Effector memory CD4-positive, alpha-beta T cell (primary cell): ENCODE measurements at places on chromosomes 7 and 10.

- DNase-seq = no peak
These were observed 92.6 kb upstream of the NPY start for GRCh38 chr7:24191362-24191761.

GRCh38 chr7:150515248-150516147, 826 bp downstream of the GIMAP7 start:
- no peak for DNase-seq

DNA sequence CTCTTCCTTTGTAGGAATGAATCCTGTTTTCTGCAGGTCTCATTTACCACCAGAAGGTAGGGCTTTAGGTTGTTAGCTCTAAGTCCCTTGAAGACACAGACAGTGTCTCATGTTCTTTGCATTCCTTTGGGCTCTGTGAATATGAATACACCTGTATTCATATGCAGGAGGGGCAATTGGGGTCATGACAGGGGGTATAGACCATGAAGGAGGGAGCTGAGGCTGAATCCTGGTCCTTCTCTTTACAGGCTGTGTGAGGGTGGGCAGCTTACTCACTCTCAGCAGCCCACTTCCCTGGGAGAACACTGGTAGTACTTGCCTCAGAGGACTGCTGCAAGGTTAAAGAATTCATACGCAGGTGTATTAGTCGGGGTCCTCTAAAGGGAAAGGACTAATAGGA, 267.2 kb upstream of the MGMT start:
- no peak for DNase-seq

DNA sequence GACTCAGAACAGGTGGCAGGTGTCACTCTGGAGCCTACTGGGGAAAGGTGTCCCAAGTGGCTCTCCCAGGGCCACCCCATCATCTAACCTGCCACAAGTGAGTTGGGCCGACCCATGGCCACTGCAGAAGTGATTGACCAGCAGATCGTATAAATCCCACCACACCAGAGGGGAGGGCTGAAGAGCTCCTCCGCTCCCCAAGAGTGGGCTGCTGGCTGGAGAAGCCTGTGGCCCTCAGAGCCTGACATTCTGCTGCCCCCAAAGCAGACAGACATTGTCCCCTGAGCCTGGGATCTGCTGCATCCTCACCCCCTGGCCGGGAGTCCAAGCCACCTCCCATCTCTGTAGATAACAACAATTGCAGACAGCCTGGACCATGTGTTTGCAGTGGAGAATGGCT, 36.7 kb downstream of the ANXA8 start:
- no peak for DNase-seq

DNA sequence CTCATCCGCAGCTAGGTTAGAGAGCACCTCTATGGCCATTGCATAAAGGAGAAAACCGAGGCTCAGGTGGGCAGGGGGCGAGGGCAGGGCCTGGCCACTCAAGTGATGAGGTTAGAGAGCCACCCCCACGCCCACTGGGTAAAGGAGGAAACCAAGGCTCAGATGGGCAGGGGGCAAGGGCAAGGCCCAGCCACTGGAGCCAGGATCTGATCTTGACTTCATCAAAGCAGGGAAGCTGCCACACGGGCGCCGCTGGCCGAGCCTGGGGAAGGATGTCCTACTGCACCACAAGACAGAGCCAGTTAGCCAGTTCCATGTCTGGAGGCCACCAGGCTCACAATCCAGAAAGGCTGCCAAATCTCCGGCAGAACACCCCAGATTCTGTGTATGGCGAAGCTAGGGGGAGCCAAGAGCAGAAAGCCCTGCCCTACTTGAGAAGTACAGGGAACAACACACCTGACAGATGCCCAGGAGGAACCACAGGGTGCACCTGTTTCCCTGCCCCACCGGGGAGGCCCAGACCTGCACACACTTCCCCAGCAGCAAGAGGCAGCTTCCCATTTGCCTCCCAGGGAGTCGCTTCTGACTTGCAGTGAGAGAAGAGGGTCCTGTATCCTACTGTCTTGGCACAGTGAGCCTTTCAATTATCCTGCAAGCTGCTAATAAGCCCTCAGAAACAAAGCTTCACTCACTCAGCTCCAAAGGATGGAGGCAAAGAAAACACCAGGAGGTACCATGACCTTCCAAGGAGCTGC, 101.9 kb downstream of the TNS3 start:
- DNase-seq = no peak

GRCh38 chr7:29469281-29469680, 94.4 kb upstream of the PRR15 start:
- no peak for DNase-seq

DNA sequence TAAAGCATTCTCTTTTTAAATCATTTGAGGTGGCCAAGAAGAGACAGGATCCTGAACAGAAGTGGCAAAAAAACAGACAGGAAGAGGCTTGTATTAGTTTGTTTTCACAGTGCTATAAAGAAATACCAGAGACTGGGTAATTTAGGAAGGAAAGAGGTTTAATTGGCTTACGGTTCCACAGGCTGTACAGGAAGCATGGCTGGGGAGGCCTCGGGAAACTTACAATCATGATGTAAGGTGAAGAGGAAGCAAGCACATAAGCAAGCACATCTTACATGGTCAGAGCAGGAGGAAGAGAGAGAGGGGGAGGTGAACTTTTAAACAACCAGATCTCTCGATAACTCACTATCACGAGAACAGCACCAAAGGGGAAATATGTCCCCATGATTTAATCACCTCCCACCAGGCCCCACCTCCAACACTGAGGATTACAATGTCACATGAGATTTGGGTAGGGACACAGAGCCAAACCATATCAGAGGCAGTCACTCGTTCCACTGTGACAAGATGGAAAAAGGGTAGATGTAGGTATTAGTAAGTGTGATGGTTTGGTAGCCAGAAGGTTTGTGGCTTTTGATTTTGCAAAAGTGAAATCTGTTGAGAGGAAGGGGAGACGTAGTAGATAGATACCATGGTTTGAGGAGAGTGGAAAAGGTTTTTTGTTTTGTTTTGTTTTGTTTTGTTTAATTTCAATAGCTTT, 5.1 kb downstream of the MSRB2 start:
- DNase-seq = no peak

- DNase-seq = no peak
These were observed 2.0 kb downstream of the KAZALD1 start for GRCh38 chr10:101063548-101064414.

DNA sequence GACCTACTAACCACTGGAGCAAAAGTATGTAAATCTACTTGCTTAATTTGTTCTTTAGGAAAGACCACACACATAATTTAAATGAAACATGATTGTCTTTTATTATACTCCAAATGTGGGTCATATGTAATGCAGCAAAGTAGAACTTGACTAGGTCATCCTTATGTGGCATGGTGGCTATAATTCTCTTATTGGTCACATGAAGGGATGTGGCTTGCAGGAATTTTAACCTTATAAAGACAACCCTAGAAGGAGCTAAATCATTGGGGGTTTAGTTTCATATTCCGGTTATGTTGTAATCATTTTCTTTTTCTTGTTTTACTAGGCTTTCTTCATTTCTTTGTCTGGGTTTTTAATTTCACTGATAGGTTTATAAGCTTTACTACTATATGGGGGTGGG, 93.9 kb downstream of the SEPTIN7 start:
- DNase-seq = no peak

DNA sequence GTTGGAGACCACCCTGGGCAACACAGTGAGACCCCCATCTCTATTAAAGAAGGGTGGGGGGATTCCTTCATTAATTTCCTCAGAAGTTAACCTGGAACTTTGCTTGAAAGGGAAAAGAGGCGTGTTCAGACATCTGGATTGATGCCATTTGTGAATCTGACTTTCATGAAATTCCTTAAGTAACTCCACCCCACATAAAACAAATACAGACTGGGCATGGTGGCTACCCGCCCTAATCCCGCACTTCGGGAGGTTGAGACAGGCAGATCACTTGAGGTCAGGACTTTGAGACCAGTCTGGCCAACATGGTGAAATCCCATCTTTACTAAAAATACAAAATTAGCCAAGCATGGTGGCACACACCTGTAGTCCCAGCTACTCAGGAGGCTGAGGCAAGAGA, 75.0 kb downstream of the EEPD1 start:
- DNase-seq = no peak

- DNase-seq = no peak
These were observed 39.4 kb upstream of the NPFFR1 start for GRCh38 chr10:70323138-70323696.

- DNase-seq = no peak
These were observed 99.6 kb upstream of the KMT2E start for GRCh38 chr7:104914421-104914820.

GRCh38 chr7:884191-885003, 8.0 kb downstream of the GET4 start:
- no peak for DNase-seq

DNA sequence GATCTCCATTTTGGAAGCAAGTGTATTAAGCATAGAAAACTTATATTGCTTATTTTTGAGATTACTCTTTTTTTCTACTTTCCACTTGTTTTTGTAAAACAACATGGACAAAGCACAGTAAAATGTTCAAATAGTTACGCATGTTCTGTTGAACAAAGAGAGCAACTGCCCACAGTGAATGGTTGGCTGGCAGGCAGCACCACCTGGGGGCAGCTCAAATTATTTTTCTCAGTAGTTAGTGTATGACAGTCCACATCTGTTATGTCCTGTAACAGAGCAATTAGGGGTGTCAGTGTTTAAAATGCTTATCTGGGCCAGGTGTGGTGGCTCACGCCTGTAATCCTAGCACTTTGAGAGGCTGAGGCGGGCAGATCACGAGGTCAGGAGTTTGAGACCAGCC, 46.1 kb upstream of the CACUL1 start:
- DNase-seq = no peak

DNA sequence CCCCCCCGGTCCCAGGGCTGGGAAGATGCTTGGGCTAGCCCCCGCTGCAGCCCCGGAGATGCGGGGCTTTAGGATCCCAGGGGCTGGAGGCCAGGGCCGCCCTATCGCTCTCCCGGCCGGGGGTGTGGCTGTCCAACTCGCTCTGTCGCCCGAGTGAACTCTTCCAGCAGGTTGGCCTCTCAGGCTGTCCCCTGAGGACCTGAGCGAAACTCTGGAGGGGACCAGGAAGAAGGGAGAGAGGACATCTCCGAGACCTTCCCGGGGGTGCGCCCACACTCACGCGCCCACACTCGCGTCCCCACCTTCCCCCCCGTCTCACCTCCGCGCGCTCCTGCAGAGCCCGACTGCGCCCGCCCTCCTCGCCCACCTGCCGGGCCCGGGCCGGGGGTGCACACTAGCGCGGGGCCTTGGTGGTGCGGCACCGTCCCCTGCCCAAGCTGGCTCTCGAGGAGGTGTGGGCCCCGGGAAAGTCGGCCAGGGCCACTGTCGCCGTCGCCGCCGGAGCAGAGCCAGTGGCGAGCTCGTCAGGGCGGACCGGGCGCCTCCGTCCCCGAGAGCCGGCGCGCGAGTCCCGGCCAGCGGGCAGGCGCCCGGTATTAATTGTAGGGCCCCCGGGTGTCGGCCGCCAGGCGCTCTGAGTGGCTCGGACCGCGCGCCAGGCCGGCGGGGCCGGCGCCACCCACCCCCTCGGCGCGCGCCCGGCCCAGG, 101.7 kb upstream of the SVIL start:
- no peak for DNase-seq

DNA sequence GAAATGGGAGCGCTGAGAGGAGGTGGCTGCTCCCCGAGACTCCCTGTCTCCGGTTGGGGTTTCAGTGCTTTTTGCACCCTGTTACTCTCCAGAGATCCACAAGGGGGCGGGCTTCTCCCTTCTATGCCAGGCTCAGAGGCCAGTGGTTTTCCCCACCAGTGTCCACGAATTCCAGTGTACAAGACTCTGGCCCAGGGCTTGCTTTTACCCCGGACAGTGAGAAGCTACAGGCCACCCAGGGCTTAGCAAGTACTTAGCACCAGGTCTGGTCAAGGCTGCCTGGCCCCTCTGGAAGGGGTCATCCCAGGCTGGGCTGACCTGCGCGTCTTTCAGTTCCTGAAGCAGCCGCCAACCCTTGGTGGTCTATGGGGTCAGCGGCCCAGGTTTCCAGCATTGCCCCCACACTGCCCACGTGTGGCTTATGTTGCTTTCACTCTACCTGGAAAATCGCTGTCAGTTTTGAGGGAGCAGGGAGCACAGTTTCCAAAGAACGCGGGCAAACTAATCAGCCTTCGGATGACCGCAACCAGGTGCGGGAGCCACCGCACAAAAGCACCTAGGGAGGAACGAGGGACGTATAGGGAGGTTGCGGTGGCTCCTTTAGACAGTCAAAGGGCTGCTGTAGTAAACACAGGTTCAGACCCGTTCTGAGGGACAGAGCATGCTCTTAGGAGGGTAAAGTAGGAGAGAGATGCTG, 6.8 kb downstream of the CYP26A1 start:
- peak; percentile 26 for DNase-seq

- DNase-seq = no peak
These were observed 61.7 kb downstream of the PRPF18 start for GRCh38 chr10:13648425-13648824.

DNA sequence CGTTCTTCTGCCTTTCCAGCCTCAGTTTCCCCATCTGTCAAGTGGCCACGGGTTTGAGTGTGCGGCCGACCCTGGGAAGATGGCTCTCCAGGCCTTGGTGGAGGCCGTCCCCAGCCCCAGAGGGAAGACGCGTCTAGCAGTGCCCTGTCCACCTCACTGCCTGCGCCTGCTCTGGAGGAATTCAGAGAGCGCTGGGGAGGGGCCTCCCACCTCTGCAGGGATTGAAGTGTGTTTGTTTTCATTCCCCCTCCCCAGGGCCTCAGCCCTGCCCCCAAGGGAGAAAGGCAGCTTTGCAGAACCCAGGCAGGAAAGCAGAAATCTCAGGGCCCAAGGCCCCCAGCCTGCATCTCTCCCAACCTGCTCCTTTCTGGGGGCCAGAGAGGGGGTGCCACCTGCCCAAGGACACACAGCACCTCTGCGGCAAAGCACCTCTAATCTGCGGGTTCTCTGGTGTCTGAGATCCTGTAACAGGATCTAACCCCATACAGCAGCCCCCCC, 91.0 kb downstream of the MICALL2 start:
- DNase-seq = no peak

DNA sequence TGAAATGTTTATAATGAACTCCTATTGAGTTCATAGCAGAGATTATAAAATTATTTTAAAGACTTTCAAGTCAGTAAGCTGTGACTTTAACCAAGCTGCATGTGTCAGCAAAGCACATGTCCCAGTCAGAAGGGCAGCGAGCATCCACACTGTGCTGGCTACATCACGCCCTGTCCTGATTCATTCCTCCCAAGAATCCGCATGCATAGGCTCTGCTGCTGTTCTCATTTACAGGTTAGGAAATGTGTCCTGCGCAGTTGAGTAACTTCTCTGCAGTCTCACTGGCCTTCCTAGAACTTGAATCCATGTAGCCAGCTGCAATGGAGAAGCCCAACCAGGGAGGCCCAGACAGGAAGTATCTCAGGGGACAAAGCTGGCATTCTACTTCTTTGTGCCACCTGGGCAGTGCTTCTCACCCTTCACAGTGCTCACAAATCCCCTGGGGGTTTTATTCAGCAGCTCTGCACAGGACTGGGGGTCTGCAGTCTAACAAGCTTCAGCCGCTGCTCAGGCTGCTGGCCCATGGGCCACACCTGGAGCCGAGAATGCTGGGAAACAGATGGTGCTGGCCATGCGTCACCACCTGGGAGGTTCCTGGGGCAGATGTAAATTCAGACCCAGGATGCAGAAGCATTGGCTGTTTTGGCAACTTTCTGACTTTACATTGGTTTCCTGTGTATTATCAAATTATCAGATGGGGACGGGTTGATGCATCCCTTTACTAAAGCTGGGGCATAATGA, 192.8 kb upstream of the GDF10 start:
- no peak for DNase-seq

- DNase-seq = no peak
These were observed 139.8 kb upstream of the NAMPT start for GRCh38 chr7:106424476-106425016.
